ENCODE measurements at places on chromosomes 4 and X.

- DNase-seq: no peak
These were observed 32.3 kb downstream of the ADGRA3 start for GRCh38 chr4:22483551-22483981.

DNA sequence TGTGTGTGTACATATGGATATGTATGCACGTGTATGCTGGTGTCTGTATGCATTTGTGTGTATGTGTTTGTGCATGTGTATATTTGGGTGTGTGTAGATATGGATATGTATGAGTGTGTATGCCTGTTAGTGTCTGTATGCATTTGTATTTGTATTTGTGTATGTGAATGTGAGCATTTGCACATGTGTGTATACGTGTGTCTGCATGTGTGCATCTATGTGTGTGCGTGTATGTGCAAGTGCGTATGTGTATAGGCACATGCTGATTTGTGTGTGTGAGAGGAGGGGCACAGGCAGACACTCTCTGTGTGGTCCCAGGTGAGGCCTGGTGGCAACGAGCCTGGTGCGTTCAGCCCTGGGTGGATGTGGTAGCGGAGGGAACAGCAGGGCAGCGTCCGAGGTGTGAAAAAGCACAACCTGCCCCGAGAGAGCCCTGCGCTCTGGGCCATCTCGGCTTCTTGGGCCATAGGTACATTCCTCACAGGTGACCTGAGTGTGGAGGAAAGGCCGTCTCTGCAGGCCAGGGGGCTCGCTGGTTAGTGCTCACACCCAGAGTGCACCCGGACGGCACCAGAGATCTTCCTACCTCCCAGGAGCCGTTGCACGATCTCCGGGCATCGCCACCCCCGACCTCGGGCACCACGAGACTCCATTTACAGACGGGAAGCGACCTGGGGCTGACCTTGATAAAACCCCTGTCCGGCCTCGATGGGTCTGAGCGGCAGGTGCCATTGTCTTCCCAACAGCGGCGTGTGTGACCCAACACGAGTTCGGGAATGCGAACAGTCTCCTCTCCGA, 45.0 kb downstream of the ASMT start:
- DNase-seq: no peak

- DNase-seq: no peak
These were observed 694.6 kb upstream of the AGA start for GRCh38 chr4:178136736-178137345.

GRCh38 chr4:124337874-124338273, 374.7 kb downstream of the ANKRD50 start:
- DNase-seq: no peak

DNA sequence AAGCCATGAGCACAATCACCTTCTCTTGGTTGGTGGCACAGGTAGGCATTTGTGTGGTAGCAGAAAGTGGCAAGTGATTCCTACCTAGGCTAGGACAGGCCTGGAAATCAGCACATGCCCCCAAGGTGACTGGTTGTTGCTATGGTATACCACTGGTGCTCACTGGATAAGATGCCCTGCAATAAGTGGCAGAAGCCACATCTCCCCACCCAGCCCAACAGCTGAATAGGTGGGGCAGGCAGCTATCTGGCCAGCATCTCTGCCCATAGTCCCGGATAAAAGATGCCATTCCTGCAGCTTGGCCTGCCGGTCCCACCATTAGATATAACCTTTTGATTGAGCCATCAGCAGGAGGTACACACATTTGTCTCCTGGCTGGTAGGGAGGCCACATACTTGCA, 21.1 kb downstream of the AMER1 start:
- no peak for DNase-seq

DNA sequence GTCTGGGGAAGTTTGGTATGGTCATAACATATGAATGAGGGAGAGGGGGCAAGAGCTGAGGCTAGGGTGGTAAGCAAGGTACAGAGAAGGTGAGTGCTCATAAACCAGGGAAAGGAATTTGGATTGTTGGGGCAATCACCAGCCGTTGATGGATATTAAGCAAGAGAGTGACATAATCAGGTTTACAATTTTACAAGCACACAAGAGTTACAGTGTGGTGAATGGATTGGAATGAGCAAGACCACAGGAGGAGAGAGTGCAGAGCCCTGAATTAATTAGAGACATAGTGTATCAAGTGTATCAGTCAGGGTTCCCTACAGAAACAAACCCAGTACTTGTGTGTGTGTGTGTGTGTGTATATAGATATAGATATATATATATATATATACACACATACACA, 18.7 kb upstream of the FMR1NB start:
- DNase-seq: no peak

DNA sequence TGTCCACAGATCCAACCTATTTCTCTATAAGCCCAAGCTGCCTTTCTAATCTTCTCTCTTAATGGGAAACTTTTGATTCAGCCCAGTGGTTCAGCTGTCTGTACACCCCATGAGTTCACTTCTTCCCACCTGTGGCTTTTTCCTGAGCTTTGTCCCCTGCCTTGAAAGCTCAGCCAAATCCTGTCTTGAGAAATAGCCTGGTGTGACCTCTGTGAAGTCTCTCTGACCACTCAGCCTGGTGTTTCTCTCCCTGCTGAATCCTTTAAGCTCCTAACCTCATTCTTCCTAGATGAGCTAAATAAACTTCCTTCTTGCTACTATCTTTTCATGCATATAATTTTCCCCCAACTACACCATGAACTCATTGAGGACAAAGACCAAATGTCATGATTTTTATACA, 15.2 kb upstream of the HERC5 start:
- no peak for DNase-seq

GRCh38 chr4:184675821-184676492, 26.4 kb downstream of the PRIMPOL start:
- no peak for DNase-seq

DNA sequence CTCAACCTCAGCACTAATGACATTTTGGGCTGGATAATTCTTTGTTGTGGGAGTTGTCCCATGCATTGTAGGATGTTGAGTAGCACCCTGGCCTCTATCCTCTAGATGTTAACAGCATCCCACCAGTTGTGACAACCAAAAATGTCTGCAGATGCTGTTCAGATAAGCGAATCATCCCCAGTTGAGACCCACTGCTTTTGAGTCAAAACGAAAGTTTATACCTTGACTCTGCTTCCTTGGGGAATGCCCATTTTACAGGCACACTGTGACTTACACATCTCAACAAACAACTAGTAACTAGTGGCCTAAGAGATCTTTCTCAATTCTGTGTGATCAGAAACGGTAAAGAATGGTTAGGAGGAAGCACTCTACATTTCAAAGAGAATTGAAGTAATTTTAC, 37.0 kb downstream of the SEPSECS start:
- no peak for DNase-seq

- DNase-seq: no peak
These were observed 20.5 kb downstream of the RELL1 start for GRCh38 chr4:37665333-37666320.

- DNase-seq: no peak
These were observed 74.0 kb downstream of the STK32B start for GRCh38 chr4:5125321-5125720.

GRCh38 chrX:154327038-154327820, 31.6 kb downstream of the TKTL1 start:
- no peak for DNase-seq

GRCh38 chrX:103464774-103465117, 54.5 kb downstream of the RAB40A start:
- DNase-seq: peak; percentile 64

DNA sequence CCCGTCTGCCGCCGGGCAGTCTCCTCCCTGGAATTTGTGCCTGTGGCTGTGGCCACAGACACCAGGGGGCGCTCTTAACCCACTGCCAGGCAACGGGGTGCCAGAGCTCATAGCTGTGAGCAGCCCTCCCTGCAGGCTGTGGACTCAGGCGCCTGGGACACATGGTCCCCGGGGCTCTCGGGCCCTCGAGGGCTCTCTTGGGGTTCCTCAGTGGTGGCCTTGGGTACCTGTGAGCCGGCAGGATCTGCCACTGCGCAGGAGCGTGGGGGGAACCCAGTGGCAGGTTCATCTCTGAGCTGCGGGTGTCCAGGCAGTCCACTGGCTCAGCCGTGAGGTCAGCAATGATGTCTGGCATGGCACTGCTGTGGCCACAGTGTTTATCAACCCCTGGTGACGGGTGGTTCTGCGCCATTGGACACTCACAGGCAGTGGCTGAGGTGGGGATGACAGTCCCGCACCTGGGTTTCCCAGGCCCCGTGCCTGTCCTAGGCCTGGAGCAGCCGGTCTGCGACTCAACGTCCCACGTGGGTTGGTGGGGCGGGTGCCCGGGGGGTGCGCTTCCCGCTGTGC, 37.2 kb downstream of the PCGF3 start:
- DNase-seq: peak; percentile 30

- DNase-seq: no peak
These were observed 40.0 kb upstream of the ARSJ start for GRCh38 chr4:114019276-114019968.

DNA sequence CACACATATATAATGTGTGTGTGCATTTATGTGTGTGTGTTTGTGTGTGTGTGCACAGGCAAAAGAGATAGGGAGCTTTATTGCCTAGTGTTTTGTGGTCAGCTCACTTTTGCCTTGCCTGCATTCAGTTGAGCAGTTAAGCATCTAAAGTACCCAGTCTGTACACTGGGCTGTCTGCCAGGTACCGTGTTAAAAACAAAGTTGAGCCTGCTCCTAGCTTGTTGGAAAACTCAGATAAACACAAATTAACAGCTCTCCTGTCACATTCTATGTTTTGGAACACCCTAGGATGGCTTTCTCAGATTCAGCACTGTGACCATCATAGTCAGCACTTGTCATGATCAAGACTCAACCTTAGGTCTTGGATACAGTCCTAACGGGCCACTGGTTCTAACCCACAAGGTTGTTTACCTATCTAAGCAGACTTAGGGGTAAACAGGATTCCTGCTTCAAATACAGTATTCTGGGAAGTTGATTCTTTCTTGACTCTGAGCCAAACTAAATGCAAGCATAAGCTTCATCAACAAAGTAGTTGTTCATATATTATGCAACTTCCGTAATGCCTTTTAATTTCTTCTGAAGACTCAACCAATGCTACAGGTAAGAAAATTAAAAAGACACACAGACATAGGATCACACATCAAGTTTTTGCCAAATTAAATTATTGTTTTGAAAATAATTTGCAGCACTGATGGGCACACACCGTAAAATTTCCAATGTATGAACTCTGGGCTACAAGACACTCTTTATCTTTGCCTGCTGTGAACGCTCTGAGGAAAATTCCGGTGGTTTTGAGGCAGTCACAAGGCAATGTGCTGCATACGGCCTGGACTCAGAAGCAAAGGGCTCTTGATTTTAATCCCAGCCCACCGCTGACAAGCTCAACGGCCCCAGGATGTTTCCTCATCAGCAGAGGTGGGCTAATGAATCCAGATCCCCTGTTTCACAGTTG, 11.3 kb upstream of the CD99 start:
- no peak for DNase-seq

DNA sequence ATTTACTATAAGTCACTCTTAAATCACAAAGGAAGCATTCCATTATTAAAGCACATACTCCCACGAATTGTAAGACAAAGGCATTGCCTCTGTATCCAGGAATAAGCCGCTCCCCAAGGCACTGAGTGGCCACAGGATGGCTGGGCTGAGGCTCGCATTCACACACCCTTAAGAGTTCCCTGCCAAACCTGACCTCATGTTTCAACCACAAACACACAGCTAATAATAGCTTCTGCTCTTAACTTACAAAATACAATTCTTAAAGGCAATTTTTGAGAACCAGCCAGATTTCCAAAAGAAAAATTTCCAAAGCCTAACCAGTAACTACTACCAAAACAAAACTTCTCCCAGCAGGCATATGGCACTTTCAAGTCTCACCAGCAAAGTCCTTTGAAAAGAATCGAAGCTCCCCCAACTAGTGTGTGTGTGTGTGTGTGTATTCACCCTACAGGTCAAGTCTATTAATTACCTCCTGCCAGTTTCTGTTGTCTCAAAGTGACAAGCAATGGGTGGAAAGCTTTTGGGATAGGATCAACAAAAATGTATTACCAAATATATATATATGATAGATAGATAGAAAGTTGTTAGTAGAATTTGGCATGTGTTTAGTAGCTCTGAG, 36.0 kb downstream of the ARHGAP6 start:
- no peak for DNase-seq

DNA sequence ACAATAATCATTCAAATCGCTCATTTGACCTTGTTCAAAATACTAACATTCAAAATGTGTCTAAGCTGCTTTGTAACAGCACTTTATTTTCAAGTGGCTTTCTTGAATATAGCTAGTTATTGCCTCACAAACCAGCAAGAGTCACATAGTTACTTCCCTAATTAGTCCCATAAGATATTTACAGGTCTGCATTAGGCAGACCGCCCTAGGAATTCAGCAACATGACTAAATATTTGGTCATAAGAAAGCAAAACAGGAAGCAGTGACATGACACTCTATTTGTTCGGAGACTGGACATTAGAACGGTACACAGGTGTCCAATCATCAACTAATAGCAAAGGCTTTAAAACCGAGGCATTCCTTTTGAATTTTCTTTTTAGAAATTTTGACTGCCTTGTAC, 262.0 kb downstream of the COL25A1 start:
- no peak for DNase-seq

GRCh38 chr4:54173281-54173912, 55.7 kb upstream of the PDGFRA start:
- DNase-seq: no peak

DNA sequence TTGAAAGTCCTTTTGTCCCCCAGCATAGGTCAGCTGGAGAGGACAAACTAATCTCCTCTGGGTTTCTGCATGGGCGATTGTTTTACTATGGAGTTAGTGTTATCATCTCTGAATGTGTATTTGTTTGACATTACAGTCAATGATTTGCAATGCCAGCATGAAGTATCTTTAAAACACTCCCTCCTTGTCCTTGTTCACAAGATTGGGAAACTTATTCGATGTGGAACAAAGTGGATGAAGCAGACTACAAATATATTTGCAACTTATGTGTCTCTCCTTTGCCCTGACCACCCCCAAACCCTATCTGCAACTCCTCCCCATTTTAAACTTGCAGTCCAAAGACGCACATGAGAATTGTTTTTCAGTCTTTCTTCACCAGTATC, 1.5 kb upstream of the PITX2 start:
- DNase-seq: no peak

GRCh38 chrX:41352329-41352838, 18.4 kb downstream of the DDX3X start:
- DNase-seq: no peak

GRCh38 chr4:119025916-119026661, 109.5 kb upstream of the MYOZ2 start:
- DNase-seq: no peak

DNA sequence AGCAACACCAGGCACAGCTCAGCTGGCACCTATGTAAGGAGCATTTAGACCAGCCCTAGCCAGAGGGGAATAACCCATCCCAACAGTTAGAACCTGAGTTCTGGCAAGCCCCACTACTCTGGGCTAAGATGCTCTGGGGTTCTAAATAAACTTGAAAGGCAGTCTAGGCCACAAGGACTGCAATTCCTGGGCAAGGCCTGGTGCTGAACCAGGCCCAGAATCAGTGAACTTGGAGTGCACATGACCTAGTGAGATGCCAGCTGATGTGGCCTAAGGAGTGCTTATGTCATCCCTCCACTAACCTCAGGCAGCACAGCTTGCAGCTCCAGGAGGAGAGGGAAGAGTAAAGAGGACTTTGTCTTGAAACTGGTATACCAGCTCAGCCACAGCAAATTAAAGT, 7.6 kb upstream of the PRRG3 start:
- no peak for DNase-seq

Measured in NCI-H146 (cell line).